ENCODE measurements at places on chromosomes 12 and 14. TPM values are rescaled to one million over a fixed set of nuclear protein-coding genes. Genes with fewer than 3 reads are reported as not detected.

The TEX52 gene
- total RNA-seq = not detected

The ACTR10 gene
- total RNA-seq = 41.5 TPM

The REP15 gene
- total RNA-seq = 6.3 TPM

The PTCSC3 gene
- total RNA-seq = not detected

The CCDC38 gene
- not detected for total RNA-seq

The PRB2 gene
- not detected for total RNA-seq

The NABP2 gene
- total RNA-seq = 31.3 TPM

The FGD4 gene
- total RNA-seq = 7.0 TPM

The PPFIA2 gene
- total RNA-seq = 2.2 TPM

The MAP1LC3B2 gene
- not detected for total RNA-seq

The NRL gene
- total RNA-seq = 0.78 TPM

The KLRK1 gene
- not detected for total RNA-seq

The KRT8 gene
- total RNA-seq = 0.98 TPM

The MUCL1 gene
- not detected for total RNA-seq

The TTC5 gene
- 12.1 TPM for total RNA-seq

The OAS2 gene
- 7.0 TPM for total RNA-seq

The ZC3H10 gene
- 8.2 TPM for total RNA-seq

The SIX4 gene
- 10.8 TPM for total RNA-seq

The SRP54 gene
- 56.6 TPM for total RNA-seq

The GPR65 gene
- total RNA-seq = under 0.01 TPM

The HOXC6 gene
- total RNA-seq = 3.7 TPM

The DLGAP5 gene
- total RNA-seq = 33.8 TPM

The CIT gene
- 56.9 TPM for total RNA-seq

The CPNE6 gene
- not detected for total RNA-seq

The ACOT6 gene
- total RNA-seq = not detected

The CCDC198 gene
- total RNA-seq = not detected

The RASSF8 gene
- total RNA-seq = 69.4 TPM

The ZFHX2 gene
- total RNA-seq = 0.73 TPM

The WSCD2 gene
- not detected for total RNA-seq

Data from subcutaneous preadipocyte (primary cell).